SJSA1 (cell line): ENCODE measurements at places on chromosomes 5 and 9.

GRCh38 chr5:135600971-135601381 lies 22.2 kb upstream of the CXCL14 start:
- no peaks in the 10 kb centered on the region for H3K36me3 ChIP-seq
- no peaks in the 10 kb centered on the region for H3K4me1 ChIP-seq
- no peak overlapping the region for H3K4me3 ChIP-seq
- H3K27ac ChIP-seq: no peak overlapping the region

GRCh38 chr9:34611251-34611810 lies 566 bp downstream of the RPP25L start:
- H3K27me3 ChIP-seq: no peaks in the 10 kb centered on the region
- H3K4me3 ChIP-seq: peak overlapping the region; percentile 63
- H3K36me3 ChIP-seq: no peaks in the 10 kb centered on the region
- no peak for DNase-seq

GRCh38 chr9:88991066-88992034 lies at the start of gene S1PR3:
Gene S1PR3, plus strand, starts transcription at chr9:88991468. Its CDS starts 9,733 bp downstream, at chr9:89001201.
- peak; percentile 52 for DNase-seq
- peaks cover 51% of the 10 kb centered on the region for H3K4me1 ChIP-seq
- H3K27me3 ChIP-seq: no peaks in the 10 kb centered on the region
- peak within 1 kb of the TSS; percentile 88 for H3K4me3 ChIP-seq
- peak within 1 kb of the TSS; percentile 57; the same call in 1 of the 2 replicates for H3K27ac ChIP-seq

- DNase-seq: no peak
- H3K4me3 ChIP-seq: no peak overlapping the region
- no peaks in the 10 kb centered on the region for H3K4me1 ChIP-seq
- no peak overlapping the region for H3K27ac ChIP-seq
Observed at GRCh38 chr9:1051584-1052275, 1.6 kb downstream of the DMRT2 start.

GRCh38 chr5:448061-448765 lies 5.2 kb downstream of the EXOC3 start:
- DNase-seq: no peak
- H3K36me3 ChIP-seq: peaks cover 85% of the 10 kb centered on the region
- no peaks in the 10 kb centered on the region for H3K27me3 ChIP-seq
- H3K4me1 ChIP-seq: peaks cover 12% of the 10 kb centered on the region

- H3K27me3 ChIP-seq: no peaks in the 10 kb centered on the region
- no peak overlapping the region for H3K27ac ChIP-seq
- H3K4me1 ChIP-seq: 0 out of 2 replicates have a peak, but pooled peaks cover 3% of the 10 kb centered on the region
- no peak overlapping the region for H3K4me3 ChIP-seq
Observed at GRCh38 chr5:138502121-138502520, 36.8 kb downstream of the EGR1 start.

- no peaks in the 10 kb centered on the region for H3K36me3 ChIP-seq
- DNase-seq: no peak
- no peak overlapping the region for H3K27ac ChIP-seq
- H3K4me1 ChIP-seq: no peaks in the 10 kb centered on the region
- H3K4me3 ChIP-seq: no peak overlapping the region
Observed at GRCh38 chr9:76989501-76989900, 30.0 kb upstream of the FOXB2 start.

- no peaks in the 10 kb centered on the region for H3K36me3 ChIP-seq
- no peak overlapping the region for H3K4me3 ChIP-seq
- H3K27me3 ChIP-seq: no peaks in the 10 kb centered on the region
- no peak for DNase-seq
- H3K27ac ChIP-seq: no peak overlapping the region
- peaks cover 10% of the 10 kb centered on the region; the same call in 1 of the 2 replicates for H3K4me1 ChIP-seq
Observed at GRCh38 chr9:121222524-121223171, 21.0 kb upstream of the RAB14 start.

- H3K27me3 ChIP-seq: no peaks in the 10 kb centered on the region
- DNase-seq: no peak
- H3K4me1 ChIP-seq: peaks cover 26% of the 10 kb centered on the region
Observed at GRCh38 chr5:133706506-133707430, 94.4 kb upstream of the FSTL4 start.

GRCh38 chr9:91560301-91560700 lies 136.7 kb upstream of the NFIL3 start:
- peaks cover 3% of the 10 kb centered on the region for H3K4me1 ChIP-seq
- no peaks in the 10 kb centered on the region for H3K36me3 ChIP-seq
- no peak overlapping the region for H3K4me3 ChIP-seq
- no peaks in the 10 kb centered on the region for H3K27me3 ChIP-seq
- no peak overlapping the region for H3K27ac ChIP-seq

GRCh38 chr5:14472986-14473567 lies 108.5 kb upstream of the OTULINL start:
- peaks cover 13% of the 10 kb centered on the region for H3K4me1 ChIP-seq
- H3K4me3 ChIP-seq: no peak overlapping the region
- DNase-seq: no peak
- peaks cover 94% of the 10 kb centered on the region for H3K36me3 ChIP-seq

DNA sequence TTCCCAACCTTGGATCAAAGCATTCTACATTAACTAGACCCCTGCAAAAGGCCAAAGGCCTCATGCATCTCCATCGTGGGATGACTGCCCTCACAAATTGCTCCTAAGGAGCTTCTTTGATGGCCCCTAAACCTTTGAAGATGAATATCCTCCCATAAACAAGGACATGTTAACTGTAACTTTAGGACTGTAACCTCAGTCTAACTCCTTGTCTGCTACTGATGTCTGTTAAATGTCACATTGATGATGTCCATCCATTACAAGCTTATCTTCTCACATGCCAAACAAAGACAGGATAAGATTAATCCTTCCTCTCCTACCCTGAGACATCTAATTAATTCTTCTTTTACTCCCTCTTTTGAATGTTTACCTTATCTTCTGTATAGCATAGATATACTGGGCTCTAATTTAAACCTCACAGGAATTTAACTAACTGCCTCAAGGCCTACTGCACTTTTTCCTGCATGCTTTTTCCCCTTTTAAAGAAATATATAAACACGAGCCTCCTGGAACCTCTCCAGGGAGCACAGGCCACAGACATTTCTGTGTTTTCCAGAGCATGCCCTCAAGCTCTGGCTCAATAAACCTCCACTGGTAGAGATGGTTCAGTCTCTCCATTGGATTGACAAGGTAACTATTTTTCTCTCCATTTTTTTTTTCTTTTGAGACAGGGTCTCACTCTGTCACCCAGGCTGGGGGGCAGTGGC lies 90.6 kb upstream of the SLC25A48 start:
- peak; percentile 25 for DNase-seq
- H3K4me1 ChIP-seq: peaks cover 4% of the 10 kb centered on the region
- H3K4me3 ChIP-seq: no peak overlapping the region
- H3K27me3 ChIP-seq: no peaks in the 10 kb centered on the region
- no peaks in the 10 kb centered on the region for H3K36me3 ChIP-seq

GRCh38 chr5:25435882-25436281 lies 791.1 kb upstream of the CDH10 start:
- H3K36me3 ChIP-seq: no peaks in the 10 kb centered on the region
- no peak for DNase-seq
- no peak overlapping the region for H3K27ac ChIP-seq
- H3K27me3 ChIP-seq: no peaks in the 10 kb centered on the region

GRCh38 chr9:16192403-16193017 lies 639.7 kb downstream of the CCDC171 start:
- H3K4me3 ChIP-seq: no peak overlapping the region
- no peak for DNase-seq
- peaks cover 47% of the 10 kb centered on the region for H3K4me1 ChIP-seq

DNA sequence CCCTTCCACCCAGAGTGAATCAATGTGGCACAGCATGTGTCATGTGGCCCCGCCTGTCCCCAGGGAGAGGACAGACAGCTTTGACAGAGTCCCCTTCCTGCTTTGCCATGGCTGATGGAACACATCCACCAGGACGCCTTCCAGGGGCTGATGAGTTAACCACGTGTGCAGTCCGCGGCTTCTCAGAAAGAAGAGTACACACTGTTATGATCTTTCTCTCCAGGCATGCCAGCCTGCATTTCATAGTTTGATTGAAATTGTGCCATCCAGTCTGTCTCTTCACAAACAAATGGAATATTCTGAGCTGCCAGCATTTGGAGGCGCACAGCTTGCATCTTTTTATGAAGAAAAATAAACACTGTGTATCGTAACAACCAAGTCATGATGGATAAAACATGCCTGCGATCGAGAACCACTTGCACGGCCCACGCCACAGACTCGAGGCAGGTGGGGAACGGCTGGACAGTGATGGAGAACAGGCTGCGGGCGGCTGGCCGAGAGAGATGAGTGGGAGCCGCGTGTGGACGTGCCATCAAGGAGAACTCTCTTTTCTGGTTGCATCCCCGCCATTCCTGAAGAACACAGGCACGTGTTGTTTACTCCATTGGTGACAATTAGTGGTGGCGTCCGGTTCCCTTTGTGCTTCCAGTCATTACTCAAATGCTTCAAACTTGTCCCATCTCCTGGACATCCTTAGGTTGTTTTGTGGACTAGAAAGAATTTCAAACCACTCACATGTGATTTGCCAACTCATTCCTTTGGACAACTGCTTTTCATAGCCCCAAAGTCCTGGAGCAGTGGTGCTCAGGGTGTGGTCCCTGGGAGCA lies 220.2 kb downstream of the AGTPBP1 start:
- DNase-seq: no peak
- no peaks in the 10 kb centered on the region for H3K4me1 ChIP-seq
- no peaks in the 10 kb centered on the region for H3K27me3 ChIP-seq
- H3K4me3 ChIP-seq: no peak overlapping the region
- H3K36me3 ChIP-seq: no peaks in the 10 kb centered on the region

DNA sequence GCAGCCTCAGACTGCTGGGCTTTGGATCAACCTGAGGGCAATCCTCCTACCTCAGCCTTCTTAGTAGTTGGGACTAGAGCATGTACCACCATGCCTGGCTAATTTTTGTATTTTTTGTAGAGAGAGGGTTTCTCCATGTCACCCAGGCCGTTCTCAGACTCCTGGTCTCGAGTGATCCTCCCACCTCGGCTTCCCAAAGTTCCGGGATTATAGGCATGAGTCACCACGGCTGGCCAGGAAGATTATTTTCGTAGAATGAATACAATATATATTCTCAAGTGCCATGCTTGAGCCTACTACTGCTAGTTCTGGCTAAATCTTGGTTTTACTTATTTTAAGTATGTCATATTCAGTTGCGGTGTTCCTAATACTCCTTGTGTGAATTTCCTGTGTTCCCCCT lies 88.2 kb upstream of the CLINT1 start:
- no peaks in the 10 kb centered on the region for H3K27me3 ChIP-seq
- peaks cover 10% of the 10 kb centered on the region for H3K4me1 ChIP-seq
- no peak overlapping the region for H3K4me3 ChIP-seq
- DNase-seq: no peak
- H3K27ac ChIP-seq: no peak overlapping the region
- no peaks in the 10 kb centered on the region for H3K36me3 ChIP-seq

GRCh38 chr5:150186897-150187296 lies 3.0 kb upstream of the SLC6A7 start:
- H3K27ac ChIP-seq: no peak overlapping the region
- H3K4me1 ChIP-seq: peaks cover 17% of the 10 kb centered on the region
- peaks cover 7% of the 10 kb centered on the region; the same call in 1 of the 2 replicates for H3K27me3 ChIP-seq
- DNase-seq: no peak
- H3K4me3 ChIP-seq: no peak overlapping the region
- H3K36me3 ChIP-seq: no peaks in the 10 kb centered on the region

GRCh38 chr5:40497573-40497972 lies 182.1 kb upstream of the PTGER4 start:
- DNase-seq: no peak
- H3K4me1 ChIP-seq: peaks cover 36% of the 10 kb centered on the region
- H3K36me3 ChIP-seq: no peaks in the 10 kb centered on the region
- no peaks in the 10 kb centered on the region for H3K27me3 ChIP-seq
- H3K4me3 ChIP-seq: no peak overlapping the region

DNA sequence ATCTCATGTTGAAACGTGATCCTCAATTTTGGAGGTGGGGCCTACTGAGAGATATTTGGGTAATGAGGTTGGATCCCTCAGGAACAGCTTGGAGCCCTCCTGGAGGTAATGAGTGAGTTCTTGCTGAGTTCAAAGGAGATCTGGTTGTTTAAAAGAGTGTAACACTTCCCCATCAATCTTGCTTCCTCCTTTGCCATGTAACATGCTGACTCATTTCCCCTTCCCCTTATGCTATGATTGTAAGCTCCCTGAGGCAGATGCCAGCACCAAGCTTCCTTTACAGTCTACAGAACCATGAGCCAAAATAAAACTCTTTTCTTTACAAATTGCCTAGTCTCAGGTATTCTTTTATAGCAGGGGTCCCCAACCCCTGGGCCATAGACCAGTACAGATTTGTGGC lies 352.3 kb downstream of the SLCO4C1 start:
- H3K36me3 ChIP-seq: no peaks in the 10 kb centered on the region
- H3K4me1 ChIP-seq: no peaks in the 10 kb centered on the region
- H3K27me3 ChIP-seq: no peaks in the 10 kb centered on the region
- no peak overlapping the region for H3K27ac ChIP-seq
- no peak overlapping the region for H3K4me3 ChIP-seq

DNA sequence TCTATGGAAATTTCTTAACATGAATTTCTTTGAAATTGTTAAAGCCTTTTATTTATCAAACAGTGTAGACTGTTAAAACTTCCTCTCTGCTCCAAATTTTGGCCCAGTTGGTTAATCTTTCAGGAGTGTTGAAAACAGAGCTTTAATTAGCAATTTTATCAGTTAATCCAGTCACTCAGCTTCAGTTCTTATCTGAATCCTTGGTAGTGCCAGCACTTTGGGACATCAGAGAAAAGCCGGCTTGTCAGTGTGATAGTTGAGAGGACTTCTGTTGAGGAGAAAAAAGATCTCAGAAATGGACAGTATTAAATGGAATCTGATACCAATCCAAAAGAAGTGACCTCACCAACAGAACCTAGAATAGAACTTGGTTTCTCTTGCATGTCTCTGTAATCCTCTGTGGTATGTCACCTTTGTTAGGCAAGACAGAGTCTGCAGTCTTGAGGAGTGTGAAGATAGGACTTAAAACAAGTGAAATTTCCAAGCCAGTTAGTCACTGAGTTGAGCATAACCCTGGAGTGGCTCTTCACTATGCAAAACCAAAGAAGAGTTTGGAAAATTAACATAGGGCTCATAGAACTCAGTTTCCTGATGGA lies 251.8 kb downstream of the NNT start:
- no peak overlapping the region for H3K27ac ChIP-seq
- H3K4me3 ChIP-seq: no peak overlapping the region
- no peak for DNase-seq
- no peaks in the 10 kb centered on the region for H3K27me3 ChIP-seq
- H3K36me3 ChIP-seq: no peaks in the 10 kb centered on the region

DNA sequence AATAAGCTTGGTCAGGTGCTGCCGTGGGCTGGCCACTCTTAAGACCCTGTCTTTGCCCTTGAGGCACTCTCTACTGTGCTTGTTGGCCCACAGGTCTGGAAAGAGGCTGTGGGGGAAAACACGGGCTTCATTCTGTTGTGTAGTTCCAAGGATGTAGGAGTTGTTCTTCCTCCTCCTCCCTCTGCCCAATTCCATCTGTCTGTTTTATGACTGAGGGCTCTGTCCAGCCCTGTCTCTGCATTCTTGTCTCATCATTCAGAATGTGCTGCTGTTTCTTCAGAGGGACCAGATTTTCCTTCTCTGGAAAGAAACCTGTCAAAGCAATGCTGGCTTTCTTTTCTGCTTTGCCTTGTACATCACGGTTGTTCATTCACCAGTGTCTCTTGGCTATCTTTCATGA lies 84.1 kb downstream of the MAP1B start:
- no peaks in the 10 kb centered on the region for H3K27me3 ChIP-seq
- peaks cover 97% of the 10 kb centered on the region for H3K36me3 ChIP-seq
- H3K4me3 ChIP-seq: no peak overlapping the region
- H3K27ac ChIP-seq: no peak overlapping the region
- DNase-seq: no peak
